Suprapubic skin (tissue), 4 donors: ENCODE measurements at places on chromosomes 2 and 18. TPM values are rescaled to one million over a fixed set of nuclear protein-coding genes. Genes with fewer than 3 reads are reported as not detected.

The ARHGAP28 gene
- 3.1 TPM for total RNA-seq

The CERKL gene
- total RNA-seq = not detected

The SCN1A gene
- total RNA-seq = not detected

The DYNAP gene
- not detected for total RNA-seq

The DYSF gene
- 5.0 TPM for total RNA-seq

The B4GALT6 gene
- total RNA-seq = 2.3 TPM

The FHL2 gene
- total RNA-seq = 43.0 TPM

The SLC66A2 gene
- 84.3 TPM for total RNA-seq

The ANKRD30B gene
- total RNA-seq = not detected

The LCT gene
- total RNA-seq = not detected

The TUBA3E gene
- not detected for total RNA-seq
